ENCODE measurements at places on chromosomes 6 and 20.

DNA sequence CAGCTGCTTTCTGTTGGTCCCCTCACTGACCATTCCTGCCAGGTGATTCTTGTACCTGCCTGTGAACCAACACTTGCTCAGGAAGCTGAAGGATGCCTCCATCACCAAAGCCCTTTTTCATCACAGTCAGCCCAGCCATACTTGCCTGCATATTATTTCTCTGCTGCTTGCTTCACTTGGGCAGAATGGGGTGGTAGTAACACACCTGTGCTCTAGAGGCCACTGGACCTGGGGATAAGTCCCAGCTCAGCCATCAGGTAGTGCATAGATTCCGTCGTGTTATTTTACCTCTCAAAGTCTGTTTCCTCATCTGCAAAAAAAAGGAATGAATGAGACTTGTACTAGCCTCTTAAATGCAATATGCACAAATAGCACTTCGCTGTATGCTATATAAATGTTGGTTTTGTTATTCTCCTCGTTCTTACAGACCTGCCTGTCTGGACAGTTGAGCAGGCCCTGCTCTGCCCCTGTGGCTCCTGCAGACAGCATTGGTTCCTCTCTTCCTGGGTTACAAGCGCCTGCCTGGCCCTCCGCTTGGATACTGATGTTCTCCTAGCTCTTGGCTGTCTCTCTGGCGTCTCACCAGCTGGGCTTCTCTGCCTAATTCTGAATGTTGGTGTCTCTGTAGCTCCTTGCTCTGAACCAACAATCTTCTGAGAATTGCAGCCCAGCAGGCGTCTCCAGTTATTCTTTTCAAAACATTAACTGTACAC, 151.8 kb downstream of the UNC5CL start:
- DNase-seq: peak; percentile 11

- DNase-seq: no peak
Measured at GRCh38 chr6:42281570-42281969, 63.9 kb upstream of the MRPS10 start.

- DNase-seq: no peak
Measured at GRCh38 chr6:154763650-154764049, 30.4 kb downstream of the SCAF8 start.

- no peak for DNase-seq
Measured at GRCh38 chr6:157768304-157768703, 54.7 kb upstream of the SNX9 start.

DNA sequence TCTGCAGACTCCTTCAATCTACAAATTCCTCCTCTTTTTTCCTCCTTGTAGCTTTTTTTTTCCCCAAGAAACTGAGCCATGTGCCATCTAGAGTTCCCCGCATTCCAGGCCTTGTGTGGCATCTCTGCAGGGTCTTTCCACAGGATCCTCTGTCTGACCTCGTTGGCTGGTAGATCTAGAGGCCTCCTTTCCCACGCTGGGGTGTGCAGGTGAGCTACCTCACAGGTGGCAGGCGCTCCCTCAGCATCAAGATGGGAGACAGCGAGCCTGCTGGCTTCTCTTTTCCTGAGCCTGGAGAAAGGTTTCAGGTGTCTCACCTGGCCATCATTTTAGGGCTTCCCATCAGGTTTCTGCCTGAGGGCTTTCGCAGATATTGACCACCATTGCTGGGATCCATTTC, 9.6 kb upstream of the NELFCD start:
- DNase-seq: no peak

DNA sequence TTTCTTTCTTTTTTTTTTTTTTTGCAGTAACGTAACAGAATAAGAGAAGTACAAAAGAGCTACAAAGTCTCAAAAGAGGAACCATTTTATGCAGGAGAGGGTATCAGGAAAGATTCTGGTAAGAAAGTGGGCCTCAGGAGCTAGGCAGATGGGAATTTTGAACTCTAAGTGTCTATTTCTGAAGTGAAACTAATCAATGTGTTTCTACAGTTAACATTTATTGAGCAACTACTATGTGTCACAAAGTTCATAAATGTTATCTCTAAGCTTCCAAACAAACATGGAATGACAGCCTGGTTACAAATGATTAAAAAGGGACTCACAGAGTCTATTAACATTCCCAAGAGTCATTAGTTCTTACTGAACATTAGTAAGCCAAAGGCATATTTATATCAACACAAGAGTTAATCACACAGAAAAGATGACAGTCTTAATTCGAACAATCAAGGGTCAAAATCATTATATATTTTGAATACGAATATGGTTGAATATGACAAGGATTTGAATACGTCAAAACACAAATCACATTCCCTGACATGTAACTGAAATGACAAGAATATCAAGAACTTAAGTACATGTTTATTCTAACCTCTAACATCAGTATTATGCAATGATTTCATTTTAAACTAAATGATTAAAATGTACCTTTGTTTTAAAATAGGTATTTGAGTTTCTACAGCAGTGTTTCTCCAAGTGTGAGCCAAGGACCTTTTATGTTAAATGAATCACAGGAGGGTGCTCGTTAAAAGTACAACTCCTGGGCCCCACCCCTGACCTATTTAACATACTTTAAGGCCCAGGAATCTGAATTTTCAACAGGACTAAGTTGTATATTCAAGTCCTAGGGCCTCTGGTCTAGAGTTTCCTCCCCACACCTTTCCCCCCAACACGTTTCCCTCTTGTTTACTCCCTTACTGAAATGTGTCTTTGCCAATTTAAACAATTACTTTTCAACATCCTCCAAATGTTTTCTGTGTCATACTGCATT, 89.7 kb downstream of the ATXN1 start:
- DNase-seq: no peak

Measured in Ammon's horn (tissue), 1 donor.